Activated CD4-positive, alpha-beta memory T cell treated with anti-CD3 and anti-CD28 coated beads for 36 hours (primary cell): ENCODE measurements at places on chromosomes 11 and 22. TPM values are rescaled to one million over a fixed set of nuclear protein-coding genes. Genes with fewer than 3 reads are reported as not detected.
A peak's percentile ranks its signal among the peaks of the same experiment; 100 is the strongest.

DNA sequence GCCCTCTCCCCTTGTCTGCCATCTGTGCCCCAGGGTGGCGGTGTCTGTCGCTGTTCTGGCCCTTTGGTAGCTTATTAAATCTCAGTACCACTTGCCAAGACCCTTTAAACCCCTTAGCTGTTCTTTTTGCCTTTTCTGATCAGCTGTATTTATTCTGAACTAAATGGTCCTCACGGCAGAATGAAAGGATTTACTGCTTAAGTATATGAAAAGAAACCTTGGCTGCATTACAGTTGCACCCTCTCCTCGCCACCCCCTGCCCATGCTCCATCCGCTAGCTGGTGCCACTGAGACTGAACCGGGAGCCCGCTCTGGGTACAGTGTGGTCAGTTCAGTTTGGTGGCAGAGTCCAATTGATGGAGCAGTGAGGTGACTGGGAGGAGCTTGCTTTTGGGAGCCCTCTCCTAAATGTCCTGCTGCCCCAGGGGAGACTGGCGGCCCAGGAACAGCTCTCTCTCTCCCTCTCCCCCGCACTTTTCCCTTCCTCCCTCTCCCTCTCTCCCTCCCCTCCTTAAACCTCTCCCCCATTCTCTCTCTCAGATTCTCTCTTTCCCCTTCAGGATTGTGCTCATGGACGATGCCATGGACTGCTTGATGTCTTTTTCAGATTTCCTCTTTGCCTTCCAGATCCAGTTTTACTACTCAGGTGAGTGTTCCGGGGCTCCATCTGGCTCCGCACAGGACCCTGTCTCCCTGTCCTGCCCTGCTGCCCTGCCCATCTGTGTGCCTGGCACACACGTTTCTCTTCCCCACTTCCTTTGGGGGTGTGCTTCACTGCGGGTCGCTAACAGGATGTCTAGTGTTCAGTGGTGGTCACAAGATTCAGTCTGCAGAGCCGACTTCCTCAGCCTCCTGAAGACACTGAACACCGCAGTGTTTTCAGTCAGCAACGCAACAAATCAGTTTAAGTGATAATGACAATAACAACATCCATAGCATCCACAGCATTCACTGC is 21.8 kb downstream of the ARFGAP2 start:
- H3K27ac ChIP-seq = no peak overlapping the region
- H3K27me3 ChIP-seq = no peaks in the 10 kb centered on the region
- no peak overlapping the region for H3K4me3 ChIP-seq
- H3K4me1 ChIP-seq = peaks cover 26% of the 10 kb centered on the region

- peaks cover 2% of the 10 kb centered on the region for H3K27me3 ChIP-seq
- H3K4me3 ChIP-seq = no peak overlapping the region
- no peaks in the 10 kb centered on the region for H3K36me3 ChIP-seq
- peak; percentile 77 for DNase-seq
- peaks cover 15% of the 10 kb centered on the region for H3K4me1 ChIP-seq
These were observed 128.1 kb upstream of the TOP3B start for GRCh38 chr22:22110548-22111266.

DNA sequence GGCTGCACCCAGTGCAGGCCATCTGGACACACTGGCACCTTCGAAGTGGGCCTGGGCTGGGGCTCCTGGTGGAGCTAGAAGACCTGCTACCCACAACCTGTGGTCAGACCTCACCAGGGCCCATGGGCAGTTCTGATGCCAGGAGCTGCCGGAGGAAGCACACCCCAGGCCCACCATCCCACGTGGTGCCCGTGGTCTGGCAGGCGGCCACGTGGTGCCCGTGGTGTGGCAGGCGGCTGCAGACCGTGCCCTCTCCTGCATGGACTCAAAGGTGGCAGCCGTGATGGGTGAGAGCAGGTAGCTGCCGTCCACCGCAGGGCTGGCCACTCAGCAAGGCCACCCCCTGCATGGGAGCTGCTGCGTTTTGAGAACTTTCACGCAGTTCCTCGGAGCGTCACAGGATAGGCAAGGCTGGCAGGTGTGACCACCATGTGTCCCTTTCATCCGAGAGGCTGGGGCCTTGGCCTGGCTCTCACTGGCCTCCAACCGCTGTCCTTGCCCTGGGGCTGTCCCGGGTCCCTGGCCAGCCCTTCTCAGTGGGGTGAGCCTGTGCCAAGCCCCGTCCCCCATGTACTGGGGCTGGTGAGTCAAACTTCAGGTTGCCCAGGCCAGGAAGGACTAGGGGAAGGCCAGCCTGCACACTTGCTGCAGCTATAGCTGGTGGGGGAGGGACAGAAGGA is 3.9 kb upstream of the IL17REL start:
- H3K27ac ChIP-seq = no peak overlapping the region
- H3K4me1 ChIP-seq = peaks cover 9% of the 10 kb centered on the region
- peak overlapping the region; percentile 74 for H3K4me3 ChIP-seq
- peaks cover 8% of the 10 kb centered on the region for H3K36me3 ChIP-seq

- no peak for DNase-seq
- H3K27ac ChIP-seq = no peak overlapping the region
- no peaks in the 10 kb centered on the region for H3K36me3 ChIP-seq
- no peaks in the 10 kb centered on the region for H3K4me1 ChIP-seq
- H3K4me3 ChIP-seq = no peak overlapping the region
- H3K27me3 ChIP-seq = peaks cover 2% of the 10 kb centered on the region
These were observed 146.3 kb upstream of the ARHGAP20 start for GRCh38 chr11:110858547-110858921.

DNA sequence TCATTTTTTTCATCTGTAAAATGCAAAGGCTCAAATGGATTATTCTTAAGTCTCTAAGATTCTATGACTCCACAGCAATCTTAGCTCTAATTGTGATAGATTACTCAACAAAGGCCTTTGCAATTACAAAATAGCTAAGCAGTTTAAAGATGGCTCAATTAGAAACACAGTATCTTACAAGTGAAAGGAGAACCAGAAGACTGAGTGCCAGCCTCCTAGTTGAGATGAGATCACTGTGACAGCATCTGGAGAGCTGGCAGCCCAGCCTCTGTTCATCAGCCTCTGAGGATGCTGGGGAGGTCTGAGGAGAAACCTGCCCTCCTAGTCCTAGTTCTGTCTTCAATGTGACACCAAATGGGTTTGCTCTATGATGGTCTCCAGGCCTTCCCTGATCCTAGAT is 158.4 kb upstream of the NARS2 start:
- H3K27ac ChIP-seq = no peak overlapping the region
- H3K27me3 ChIP-seq = peaks cover 7% of the 10 kb centered on the region
- H3K4me1 ChIP-seq = no peaks in the 10 kb centered on the region
- DNase-seq = no peak
- no peak overlapping the region for H3K4me3 ChIP-seq

DNA sequence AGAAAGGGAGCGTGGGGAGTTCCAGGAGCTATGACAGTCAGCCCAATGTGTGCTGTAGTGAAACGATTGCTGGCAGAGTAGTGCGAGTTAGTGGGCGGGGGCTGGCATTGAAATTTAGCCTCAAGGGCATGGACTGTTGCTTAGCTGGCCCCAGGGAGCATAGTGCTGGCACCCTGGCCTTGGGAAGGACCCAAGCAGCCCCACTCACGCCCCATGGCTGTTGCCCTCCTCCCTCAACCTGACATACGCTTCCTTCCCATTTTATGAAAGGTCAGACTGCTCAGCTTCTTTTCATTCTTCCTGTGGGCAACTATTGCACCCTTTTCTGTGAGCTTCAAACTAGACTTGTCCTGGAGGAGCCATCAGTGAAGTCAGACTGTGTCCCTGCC is 52.0 kb upstream of the SUSD2 start:
- peaks cover 10% of the 10 kb centered on the region for H3K4me1 ChIP-seq
- H3K4me3 ChIP-seq = no peak overlapping the region
- H3K27ac ChIP-seq = no peak overlapping the region
- H3K27me3 ChIP-seq = no peaks in the 10 kb centered on the region

DNA sequence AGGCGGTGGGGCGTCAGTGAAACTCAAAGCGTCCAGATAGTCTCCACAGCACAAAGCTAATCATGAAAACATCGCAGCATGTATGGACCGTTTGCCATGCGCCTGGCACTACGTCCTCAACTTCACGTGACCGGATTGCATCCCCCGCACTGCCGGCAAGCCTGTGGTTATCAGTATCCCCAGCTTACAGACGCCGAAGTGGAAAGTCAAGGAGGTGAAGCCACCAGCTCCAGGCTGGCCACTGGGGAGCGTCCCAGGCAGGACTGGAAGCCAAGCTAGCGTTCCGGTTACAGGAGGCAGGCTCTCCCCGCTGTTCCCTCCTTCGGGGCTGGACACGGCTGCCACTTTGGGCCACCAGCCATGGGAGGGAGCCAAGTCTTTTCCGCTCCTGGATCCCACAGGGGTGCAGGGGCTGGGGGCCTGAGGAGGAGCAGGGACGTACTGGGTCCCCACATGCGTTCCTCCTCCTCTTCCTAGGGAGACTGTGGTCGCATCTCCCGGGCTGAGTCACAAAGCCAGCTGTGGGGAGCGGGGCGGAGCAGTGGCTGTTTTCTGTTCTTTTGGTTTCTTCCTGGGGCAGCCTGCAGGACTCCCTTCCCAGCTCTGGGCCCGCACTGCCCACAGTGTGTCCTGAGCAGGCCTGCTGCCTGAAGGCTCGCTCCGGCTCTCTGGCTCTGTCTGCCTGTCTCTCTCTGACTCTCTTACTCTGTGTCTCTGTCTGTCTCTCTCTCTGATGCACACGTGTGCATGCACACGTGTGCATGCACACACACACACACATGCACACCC is 4.3 kb upstream of the OSBPL5 start:
- H3K4me1 ChIP-seq = peaks cover 16% of the 10 kb centered on the region
- H3K27me3 ChIP-seq = peaks cover 30% of the 10 kb centered on the region
- no peaks in the 10 kb centered on the region for H3K36me3 ChIP-seq
- no peak overlapping the region for H3K27ac ChIP-seq
- peak; percentile 63 for DNase-seq

DNA sequence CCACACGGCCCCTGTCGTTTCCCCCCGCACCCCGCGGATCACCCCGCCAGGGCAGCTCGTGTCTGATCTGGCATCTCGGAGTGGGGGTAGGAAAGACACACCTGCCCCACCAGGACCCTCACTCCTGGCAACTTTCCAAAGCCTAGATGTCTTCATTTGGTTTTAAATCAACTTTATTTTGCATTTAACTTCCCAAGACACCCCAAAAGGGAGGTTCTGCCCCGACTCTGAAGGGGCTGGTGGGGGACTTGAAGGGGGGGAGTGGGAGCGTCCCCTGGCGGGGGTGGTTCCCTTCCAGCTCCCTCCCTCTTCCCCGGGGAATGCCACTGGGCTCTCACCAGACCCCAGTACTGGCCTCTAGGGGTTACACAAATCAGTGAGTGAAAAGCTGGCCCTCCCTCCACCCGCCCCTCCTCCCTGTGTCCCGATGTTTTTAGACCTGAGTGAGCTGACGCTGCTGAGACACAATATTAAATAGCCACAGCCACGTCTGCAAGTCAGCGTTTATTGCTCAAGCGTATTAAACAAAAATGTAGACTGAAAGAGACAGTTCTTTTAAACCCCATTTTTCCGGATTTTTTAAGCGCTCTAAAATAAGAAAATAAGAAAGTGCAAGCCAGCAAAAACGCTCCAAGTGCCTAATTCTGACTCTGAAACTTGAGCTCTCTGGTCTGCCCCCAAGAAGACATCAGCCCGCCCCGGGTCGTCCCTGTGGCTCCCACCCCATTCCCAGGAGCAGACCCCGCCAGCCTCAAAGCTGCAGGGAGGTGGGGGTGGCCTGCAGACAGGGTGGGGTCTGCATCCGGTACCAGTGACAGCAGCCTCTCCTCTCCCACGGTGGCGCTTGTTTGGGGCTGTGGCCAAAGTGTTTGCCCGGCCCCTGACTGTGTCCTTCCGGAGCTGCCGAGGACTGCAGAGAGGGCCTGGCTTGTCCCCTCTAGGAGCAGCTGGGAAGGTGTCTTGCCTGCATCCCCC is 1.1 kb upstream of the TTLL8 start:
- no peaks in the 10 kb centered on the region for H3K36me3 ChIP-seq
- no peaks in the 10 kb centered on the region for H3K4me1 ChIP-seq
- no peak overlapping the region for H3K4me3 ChIP-seq
- H3K27ac ChIP-seq = no peak overlapping the region
- peaks cover 34% of the 10 kb centered on the region for H3K27me3 ChIP-seq
- no peak for DNase-seq

GRCh38 chr11:8828580-8829361 is 82.2 kb upstream of the AKIP1 start:
- DNase-seq = no peak
- no peaks in the 10 kb centered on the region for H3K36me3 ChIP-seq
- no peak overlapping the region for H3K27ac ChIP-seq
- no peak overlapping the region for H3K4me3 ChIP-seq
- peaks cover 2% of the 10 kb centered on the region for H3K27me3 ChIP-seq

- no peaks in the 10 kb centered on the region for H3K27me3 ChIP-seq
- no peak for DNase-seq
- H3K27ac ChIP-seq = no peak overlapping the region
These were observed 31.6 kb downstream of the TTC12 start for GRCh38 chr11:113345978-113346377.

- H3K4me1 ChIP-seq = no peaks in the 10 kb centered on the region
- no peak overlapping the region for H3K27ac ChIP-seq
- H3K36me3 ChIP-seq = peaks cover 6% of the 10 kb centered on the region
- no peak for DNase-seq
- H3K4me3 ChIP-seq = no peak overlapping the region
These were observed 15.3 kb upstream of the BAIAP2L2 start for GRCh38 chr22:38125751-38126201.

DNA sequence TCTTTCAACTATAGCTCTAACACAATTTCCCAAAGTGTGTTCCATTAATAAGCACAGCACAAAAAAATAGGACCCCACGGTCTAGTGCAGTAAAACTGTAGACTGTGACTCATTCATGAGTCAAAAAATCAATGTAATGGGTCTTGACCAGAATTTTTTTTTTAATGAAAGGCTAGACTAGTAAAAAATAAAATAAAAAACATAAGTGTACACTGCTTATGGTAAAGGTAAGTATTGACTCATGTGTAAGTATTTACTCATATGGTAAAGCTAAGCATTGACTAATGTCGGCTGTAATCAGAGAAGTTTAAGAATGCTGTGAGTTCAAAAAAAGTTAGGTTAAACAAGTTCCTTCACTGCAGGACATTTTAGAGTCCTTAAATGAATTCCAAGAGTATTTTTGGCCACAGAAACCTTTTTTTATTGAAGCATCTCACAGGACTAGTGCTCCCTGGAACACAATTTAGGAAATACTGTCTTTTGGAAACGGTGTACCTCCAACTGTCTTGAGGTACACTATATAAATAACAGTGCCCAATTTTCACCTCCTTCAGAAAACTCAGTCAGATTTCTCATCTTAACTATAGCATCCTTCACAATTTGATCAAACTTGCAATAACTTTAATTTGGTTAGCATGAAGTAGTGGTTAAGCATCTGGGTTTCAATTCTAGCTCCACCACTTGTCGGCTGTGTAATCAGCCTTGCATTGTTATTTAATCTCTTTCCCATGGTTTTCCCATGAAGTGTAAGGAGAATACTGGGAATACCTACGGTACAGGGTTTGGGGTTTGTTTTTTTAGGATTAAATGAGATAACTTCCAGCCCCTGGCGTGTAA is 2.1 kb downstream of the CCDC73 start:
- no peak overlapping the region for H3K4me3 ChIP-seq
- no peak overlapping the region for H3K27ac ChIP-seq
- peaks cover 5% of the 10 kb centered on the region for H3K27me3 ChIP-seq
- peaks cover 7% of the 10 kb centered on the region for H3K4me1 ChIP-seq

GRCh38 chr22:42317008-42317407 is 46.6 kb upstream of the TCF20 start:
- H3K36me3 ChIP-seq = no peaks in the 10 kb centered on the region
- H3K27me3 ChIP-seq = no peaks in the 10 kb centered on the region
- no peak overlapping the region for H3K27ac ChIP-seq
- H3K4me1 ChIP-seq = peaks cover 34% of the 10 kb centered on the region

GRCh38 chr11:65574811-65575567 is 864 bp upstream of the EHBP1L1 start:
- peak overlapping the region; percentile 90 for H3K4me3 ChIP-seq
- peaks cover 50% of the 10 kb centered on the region for H3K4me1 ChIP-seq
- H3K27me3 ChIP-seq = no peaks in the 10 kb centered on the region
- no peak for DNase-seq
- peak overlapping the region; percentile 93 for H3K27ac ChIP-seq

Gene TPCN2
- total RNA-seq = 12.0 TPM

Gene NEFH
- total RNA-seq = 4.4 TPM

Gene NEAT1
- 593 TPM for total RNA-seq

Gene MOGAT2
- not detected for total RNA-seq
